ENCODE measurements at places on chromosomes 11 and 22. TPM values are rescaled to one million over a fixed set of nuclear protein-coding genes. Genes with fewer than 3 reads are reported as not detected.

GRCh38 chr11:58788355-58789023 is 56.0 kb downstream of the GLYATL2 start:
- peak; percentile 41 for DNase-seq

DNA sequence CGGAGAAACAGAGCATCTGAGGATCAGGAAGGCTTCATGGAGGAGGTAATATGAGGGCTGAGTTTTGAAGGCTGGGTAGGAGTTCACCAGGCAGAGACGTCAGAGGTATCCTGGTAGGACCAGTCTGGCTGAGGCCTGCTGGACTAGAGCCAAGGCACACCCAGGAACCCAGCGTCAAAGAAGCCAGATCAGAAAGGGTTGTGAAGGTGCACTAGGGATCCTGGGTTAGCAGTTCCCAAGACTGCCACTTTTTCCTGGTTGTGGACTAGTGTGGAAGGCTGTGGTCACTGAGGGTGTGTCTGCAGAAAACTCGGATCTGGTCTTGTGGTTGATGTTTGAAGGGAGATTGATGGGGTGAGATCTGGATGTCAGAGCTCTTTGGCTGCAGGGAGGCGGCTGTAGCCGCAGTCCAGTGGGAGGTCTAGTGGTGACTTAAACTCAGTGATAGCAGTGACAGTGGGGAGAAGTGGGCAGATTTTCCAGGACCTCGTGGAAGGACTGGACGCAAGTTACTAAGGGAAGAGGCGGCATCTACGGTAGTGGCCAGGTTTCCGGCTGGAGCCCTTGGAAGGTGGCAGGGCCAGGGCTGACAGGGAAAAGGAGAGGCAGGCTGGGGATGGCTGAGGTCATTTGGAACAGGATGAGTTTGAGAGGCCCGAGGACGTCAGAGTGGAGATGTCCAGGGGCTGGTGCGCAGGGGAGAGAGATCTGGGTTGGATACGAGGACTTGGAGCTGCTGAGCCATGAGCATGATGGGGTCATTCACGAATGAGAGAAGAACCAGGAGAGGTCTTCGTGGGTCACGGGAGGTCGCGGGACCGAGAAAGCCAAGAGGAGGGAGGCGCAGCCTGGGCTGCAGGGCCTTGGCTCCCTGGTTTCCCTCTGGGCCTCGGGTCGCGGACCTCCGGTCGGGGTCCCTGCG is 10.9 kb downstream of the RELA start:
- no peak for DNase-seq

DNA sequence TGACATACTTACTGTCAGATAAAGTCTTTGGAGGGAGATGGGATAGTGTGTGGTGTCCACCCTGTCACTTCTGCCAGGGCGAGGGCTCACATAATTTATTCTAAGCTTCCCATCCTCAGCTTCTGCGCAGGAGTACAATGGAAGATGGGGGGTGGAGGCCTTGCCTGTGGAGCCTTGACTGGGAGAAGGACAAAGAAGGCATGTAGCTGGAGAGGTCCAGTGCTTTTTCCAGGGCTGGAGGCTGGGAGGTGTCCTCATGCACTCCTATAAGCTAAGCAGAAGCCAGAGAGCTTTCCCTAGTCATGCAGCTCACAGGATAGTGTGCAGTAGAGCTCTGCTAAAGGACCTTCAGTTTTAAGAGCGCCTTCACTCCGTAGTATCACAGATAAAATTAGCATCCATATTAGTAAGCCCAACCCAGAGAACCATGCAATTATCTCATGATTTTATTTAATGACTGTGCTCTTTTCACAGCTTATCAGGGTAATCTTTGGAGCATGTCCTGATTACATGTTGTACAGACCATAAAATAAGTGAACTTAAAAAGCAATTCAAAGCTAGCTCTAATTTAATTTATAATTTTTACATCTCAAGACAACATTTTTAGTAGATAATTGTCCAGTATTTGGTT is 148.3 kb downstream of the TEAD1 start:
- DNase-seq, result no peak

- no peak for DNase-seq
Measured at GRCh38 chr22:19776433-19777031, 16.0 kb downstream of the TBX1 start.

DNA sequence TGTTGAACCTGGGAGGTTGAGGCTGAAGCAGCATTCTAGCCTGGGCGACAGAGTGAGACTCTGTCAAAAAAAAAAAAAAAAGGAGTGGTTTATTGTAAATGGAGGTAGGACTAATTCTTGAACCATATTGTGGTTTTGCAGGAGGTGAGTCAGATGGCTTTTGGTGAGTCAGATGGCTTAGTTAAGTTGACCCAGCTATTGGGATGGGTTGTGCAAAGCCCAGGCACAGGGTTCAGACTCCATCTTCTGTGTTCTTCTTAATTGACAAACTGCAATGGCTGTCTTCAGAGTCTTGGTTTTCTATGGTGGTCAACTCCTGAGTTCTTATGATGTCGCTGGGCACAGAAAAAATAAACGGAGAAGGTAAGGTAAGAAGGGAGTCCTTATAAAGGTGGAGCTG is 182.7 kb downstream of the ADAMTS15 start:
- no peak for DNase-seq

GRCh38 chr11:112762707-112763090 is 198.5 kb upstream of the NCAM1 start:
- DNase-seq, result no peak

DNA sequence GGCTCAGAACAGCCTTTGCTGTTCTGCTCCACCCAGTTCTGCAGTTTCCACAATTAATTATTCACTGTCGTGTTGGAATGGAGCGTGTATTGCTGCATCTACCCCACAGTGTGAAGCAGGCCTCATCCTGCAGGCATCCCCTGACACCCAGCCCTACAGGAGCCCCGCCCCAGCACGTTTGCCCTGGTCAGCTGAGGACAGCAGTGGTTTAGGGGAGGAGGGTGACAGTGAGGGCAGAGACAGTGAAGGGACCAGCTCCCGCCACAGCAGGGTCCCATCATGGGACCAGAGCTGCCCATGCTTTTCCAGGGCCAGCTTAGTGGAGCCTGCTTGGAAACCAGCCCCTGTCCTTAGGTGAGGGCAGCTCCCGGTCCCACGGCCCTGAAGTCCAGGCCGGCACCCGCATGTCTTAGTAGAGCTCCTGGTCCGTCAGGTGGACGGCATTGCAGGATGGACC is 273.0 kb downstream of the TBC1D22A start:
- no peak for DNase-seq

DNA sequence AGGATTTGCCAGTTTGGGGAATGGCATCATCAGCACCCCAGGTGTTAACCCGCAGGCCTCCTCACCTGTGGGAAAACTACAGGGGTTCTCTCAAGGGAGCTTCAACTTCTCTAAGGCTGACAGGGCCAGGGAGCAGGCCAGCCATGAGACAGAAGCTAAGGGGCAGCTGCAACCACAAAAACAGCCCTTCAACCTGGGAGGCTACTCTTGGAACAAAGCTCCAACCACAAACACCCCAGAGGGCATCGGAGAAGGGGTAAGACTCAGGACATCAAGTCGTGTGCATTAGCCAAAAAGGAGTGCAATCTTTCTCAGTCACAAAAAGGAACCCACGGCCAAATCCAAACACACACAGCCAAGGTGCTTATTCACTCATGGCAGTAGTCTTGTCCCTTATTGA is 103.0 kb downstream of the PLEKHA7 start:
- DNase-seq, result no peak

- no peak for DNase-seq
Measured at GRCh38 chr11:69962152-69962551, 116.0 kb upstream of the ANO1 start.

- DNase-seq, result no peak
Measured at GRCh38 chr11:61125310-61125684, 23.0 kb downstream of the CD5 start.

Gene H19
- not detected for total RNA-seq

Gene FADS3
- total RNA-seq, result 42.0 TPM

Gene PRR33
- total RNA-seq, result not detected

Gene HDAC10
- 42.1 TPM for total RNA-seq

Gene RIMBP3C
- total RNA-seq, result 0.18 TPM

Gene LMF2
- total RNA-seq, result 88.2 TPM

Gene SLC43A3
- total RNA-seq, result 17.5 TPM

Gene SCGB1A1
- 0.72 TPM for total RNA-seq

All from endothelial cell (in vitro differentiated cells).